ENCODE measurements at places on chromosomes 5 and 9.

- no peak for DNase-seq
Observed at GRCh38 chr9:18971404-18971803, 61.6 kb downstream of the SAXO1 start.

- no peak for DNase-seq
Observed at GRCh38 chr5:80193401-80193800, 62.4 kb downstream of the SERINC5 start.

DNA sequence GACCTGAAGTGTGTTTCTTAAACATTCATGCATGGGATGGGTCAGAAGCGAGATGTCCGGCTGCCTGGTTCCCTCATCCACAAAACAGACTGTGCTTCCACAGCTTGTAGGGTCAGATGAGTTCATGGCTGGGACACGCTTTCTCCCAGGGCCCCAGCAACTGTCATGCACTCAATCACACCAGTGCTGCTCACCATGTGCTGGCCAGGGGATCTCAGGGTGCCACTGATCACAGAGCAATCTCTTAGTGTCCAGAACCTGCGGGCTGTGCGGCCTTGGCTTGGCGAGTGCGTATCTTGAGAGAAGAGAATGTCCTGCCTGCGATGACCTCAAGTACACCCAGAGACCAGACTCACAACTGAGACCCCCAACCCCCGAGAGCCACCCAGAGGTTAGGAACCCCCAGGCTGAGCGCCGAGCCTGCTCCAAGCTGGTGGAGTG lies 26.0 kb upstream of the FCN2 start:
- no peak for DNase-seq

GRCh38 chr5:54876556-54876955 lies 108.8 kb downstream of the ESM1 start:
- DNase-seq = no peak

- DNase-seq = no peak
Observed at GRCh38 chr9:109481856-109482255, 16.3 kb downstream of the PTPN3 start.

- DNase-seq = no peak
Observed at GRCh38 chr9:69297300-69297980, 27.6 kb upstream of the ENTREP1 start.

GRCh38 chr9:33856247-33856646 lies 39.3 kb downstream of the UBE2R2 start:
- DNase-seq = no peak

- DNase-seq = no peak
Observed at GRCh38 chr5:6730807-6731206, 17.6 kb downstream of the TENT4A start.

GRCh38 chr9:72297516-72297915 lies 67.5 kb downstream of the ZFAND5 start:
- DNase-seq = no peak

GRCh38 chr5:24376616-24377015 lies 268.2 kb downstream of the CDH10 start:
- no peak for DNase-seq

GRCh38 chr5:142151436-142152383 lies 43.1 kb downstream of the NDFIP1 start:
- peak; percentile 19 for DNase-seq

GRCh38 chr5:175920231-175920811 lies 47.8 kb downstream of the THOC3 start:
- DNase-seq = no peak

DNA sequence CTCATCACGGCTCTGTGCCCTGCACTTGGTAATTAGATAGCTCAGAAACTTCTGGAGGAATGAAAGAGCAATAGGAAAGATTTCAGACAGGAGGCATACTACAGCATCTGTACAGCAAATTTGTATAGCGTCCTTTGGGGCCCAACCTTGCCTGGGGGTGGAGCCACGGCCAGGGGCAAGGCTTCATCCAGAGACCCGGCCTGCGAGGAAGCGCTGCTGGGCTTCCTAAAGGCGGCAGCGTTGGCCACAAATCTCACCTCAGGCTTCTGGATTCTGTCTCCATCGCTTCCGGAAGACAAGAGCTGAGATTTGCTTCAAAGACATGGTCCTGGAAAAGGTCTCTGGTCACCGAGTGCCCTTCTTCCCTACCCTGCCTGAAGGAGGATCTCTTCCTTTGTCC lies 12.2 kb upstream of the SPATA31D1 start:
- DNase-seq = no peak

DNA sequence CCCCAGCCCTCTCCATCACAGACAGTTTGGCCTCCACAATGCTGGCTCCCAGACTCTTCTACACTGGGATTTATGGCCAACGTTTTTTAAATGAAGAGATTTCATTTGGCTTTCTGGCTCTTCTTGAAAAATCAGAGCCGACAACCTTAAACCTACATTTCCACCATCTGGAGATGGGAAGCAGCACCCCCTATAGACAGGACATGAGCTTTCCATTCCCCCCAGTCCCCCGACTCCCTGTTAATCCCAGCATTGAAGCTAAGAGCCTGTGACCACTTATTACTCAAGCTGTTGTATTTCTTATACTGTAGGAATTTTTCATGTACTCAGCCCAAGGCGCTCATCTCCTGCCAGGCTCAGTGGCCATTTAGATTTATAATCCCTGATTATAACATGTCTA lies 34.0 kb upstream of the AFAP1L1 start:
- DNase-seq = no peak

DNA sequence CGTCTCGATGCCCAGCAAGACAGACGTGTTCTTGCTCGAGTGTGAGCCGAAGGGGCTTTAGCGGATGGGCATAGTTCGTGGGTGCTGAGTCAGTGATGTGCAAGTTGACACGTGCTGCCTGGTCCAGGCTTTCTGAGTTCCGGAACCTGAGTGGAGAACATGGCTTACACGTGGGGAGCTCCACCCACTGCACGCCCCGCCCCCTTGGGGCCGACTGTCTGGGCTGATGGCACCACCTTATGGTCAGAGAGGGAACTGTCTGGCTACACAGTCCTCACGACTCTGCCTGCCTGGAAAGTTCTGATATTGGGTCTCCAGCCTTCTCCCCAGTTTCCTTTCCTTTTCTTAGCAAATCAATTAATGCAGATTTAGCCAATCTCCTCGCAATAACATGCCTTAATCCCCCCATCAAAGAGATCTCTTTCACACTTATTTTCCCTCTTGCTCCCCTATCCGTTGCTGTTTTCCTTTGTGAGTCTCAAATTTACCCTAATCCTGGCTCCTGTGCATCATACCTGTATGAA lies 3.8 kb upstream of the STC2 start:
- DNase-seq = peak; percentile 27

- DNase-seq = no peak
Observed at GRCh38 chr9:133935328-133936005, 56.7 kb downstream of the VAV2 start.

GRCh38 chr5:160792732-160793529 lies 59.1 kb downstream of the ATP10B start:
- no peak for DNase-seq

- DNase-seq = no peak
Observed at GRCh38 chr5:60219921-60220320, 326.4 kb upstream of the PDE4D start.

- no peak for DNase-seq
Observed at GRCh38 chr9:121818841-121819427, 167.5 kb downstream of the DAB2IP start.

DNA sequence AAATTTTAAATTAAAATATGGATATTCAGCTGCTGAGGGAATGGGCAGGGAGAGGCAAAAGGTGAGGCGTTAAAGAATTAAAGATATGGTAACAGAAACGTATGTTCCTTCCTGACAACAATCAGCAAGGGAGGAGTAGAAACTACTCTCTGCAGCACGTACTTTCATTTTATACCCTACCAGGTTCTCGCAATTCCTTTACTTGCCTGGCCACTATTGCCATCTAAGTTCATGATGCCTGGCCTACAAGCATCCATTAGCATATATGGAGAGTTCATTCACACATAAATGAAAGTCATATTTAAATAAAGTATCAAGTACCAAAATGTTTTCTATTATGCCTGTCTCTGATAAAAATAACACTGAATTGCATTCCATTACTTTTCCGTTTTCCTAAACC lies 125.1 kb downstream of the BNC2 start:
- no peak for DNase-seq

- peak; percentile 10 for DNase-seq
Observed at GRCh38 chr5:79133121-79133656, 21.6 kb downstream of the BHMT start.

DNA sequence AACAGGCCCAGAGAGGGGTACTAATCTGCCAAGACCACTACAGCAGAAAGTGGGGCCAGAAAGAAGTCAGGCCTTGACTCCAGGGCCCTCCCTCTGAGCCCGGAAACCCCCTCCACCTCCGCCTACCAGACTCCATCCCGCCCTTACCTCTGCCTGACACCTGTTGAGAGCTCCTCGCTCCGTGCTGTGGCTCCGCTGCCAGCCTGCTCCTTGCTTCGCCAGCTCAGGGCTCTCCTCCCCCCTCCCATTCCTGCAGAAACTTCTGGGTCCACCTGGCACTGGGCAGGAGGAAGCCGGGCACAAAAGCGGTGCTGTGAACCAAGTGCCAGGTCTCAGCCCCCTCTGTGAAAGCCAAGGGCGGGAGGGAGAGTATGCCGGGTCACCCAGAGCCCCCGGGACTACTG lies 6.4 kb upstream of the ST6GALNAC6 start:
- no peak for DNase-seq
